Activated CD4-positive, alpha-beta T cell treated with anti-CD3 and anti-CD28 coated beads, Interleukin-10, Interleukin-2, amounts not matched to agents 100 ng/mL and 50 ng/mL, durations not matched to agents 16 hours and 8 hours (primary cell): ENCODE measurements at places on chromosomes 1 and 21.
A peak's percentile ranks its signal among the peaks of the same experiment; 100 is the strongest.

DNA sequence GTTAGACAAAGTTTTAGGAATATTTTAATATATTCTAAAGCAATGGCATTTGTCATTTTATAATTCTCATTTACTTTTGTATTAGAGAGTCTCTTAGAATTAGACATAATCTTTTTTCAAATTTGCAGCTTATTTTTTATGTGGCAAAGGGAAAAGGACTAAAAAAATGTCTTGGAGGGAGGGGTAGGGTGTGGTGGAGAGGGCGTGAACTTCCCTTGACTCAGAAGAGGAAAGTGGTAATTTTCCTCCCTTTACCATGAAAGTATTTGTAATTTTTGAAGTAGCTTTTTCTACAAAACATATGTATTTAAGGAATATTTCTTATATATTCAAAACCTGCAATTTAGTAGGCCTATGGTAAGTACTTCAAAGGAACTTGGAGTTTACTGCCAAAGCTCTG is 6.9 kb upstream of the RABGAP1L start:
- peak; percentile 49 for DNase-seq

GRCh38 chr1:5903680-5904079 is 88.5 kb downstream of the NPHP4 start:
- DNase-seq: no peak

GRCh38 chr1:111471012-111471411 is 2.8 kb upstream of the C1orf162 start:
- DNase-seq: peak; percentile 84

DNA sequence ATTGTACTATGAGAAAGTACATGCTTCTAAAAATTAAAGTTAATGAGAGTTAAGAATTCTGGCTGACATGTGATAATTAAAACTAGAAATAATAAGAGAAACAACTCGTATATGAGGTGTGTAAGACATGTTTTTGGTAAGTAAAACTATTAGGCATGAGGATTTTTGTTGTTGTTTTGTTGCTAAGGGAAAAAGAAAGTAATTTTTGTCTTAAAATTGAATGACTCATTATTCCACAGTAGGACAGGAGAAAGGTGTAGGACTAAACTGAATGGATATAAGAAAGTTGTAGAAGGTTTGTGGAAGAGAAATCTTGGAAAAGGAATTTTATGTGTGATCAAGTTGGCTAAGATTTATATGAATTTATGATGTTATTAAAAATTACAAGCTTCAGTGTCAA is 54.8 kb downstream of the TBX19 start:
- peak; percentile 21 for DNase-seq

DNA sequence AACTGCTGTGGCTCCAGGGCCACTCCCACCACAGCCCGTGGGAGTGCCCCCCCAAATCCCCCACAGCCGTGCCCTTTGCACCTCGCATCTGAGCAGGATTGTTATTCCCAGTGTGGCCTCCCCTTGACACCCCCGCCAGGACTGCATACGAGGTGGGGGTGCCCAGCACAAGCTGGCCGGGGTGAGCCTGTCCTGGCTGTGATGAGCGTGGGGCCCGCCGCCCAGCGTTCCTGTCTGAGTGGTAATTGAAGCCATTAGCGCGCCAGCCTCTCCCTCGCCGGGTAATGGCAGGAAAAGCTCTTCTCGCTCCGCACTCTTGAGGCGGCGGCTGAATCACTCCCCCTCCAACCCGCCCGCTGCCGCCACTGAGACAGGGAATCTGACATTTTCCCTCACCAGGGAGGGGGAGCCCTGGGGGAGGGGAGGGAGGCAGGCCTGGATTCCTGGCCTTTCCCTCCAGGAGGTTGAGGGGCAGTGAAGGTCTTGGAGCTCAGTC is 27.7 kb downstream of the PTPRF start:
- DNase-seq: no peak

GRCh38 chr1:9894115-9894514 is 16.0 kb downstream of the CTNNBIP1 start:
- DNase-seq: no peak

GRCh38 chr1:22284906-22285548 is 142.1 kb upstream of the WNT4 start:
- no peak for DNase-seq

- no peak for DNase-seq
Observed at GRCh38 chr1:205604825-205605505, 26.8 kb downstream of the ELK4 start.

- DNase-seq: no peak
Observed at GRCh38 chr1:211247921-211248320, 11.2 kb upstream of the RCOR3 start.
